Fibroblast of the conjunctiva (primary cell): ENCODE measurements at places on chromosomes 7 and 10.

GRCh38 chr7:127287133-127287532, 34.4 kb upstream of the GRM8 start:
- no peak for DNase-seq

DNA sequence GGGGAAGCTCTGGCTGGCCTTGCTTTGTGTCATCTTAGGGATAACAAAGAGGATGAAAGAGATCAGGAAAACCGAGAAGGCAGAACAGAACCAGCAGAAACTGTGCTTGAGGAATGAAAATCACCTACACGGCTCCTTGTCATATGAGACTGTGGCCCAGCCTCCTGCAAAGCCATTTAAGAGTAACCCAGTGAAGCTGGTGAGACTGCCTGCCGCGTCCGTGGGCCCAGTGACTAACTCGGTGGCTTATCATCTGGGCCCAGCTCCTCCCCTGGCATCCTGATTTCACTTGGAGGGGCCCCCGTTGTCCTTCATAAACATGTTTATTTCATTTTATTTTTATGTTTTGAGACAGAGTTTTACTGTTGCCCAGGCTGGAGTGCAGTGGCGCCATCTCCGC, 30.7 kb downstream of the HTRA1 start:
- DNase-seq: no peak

DNA sequence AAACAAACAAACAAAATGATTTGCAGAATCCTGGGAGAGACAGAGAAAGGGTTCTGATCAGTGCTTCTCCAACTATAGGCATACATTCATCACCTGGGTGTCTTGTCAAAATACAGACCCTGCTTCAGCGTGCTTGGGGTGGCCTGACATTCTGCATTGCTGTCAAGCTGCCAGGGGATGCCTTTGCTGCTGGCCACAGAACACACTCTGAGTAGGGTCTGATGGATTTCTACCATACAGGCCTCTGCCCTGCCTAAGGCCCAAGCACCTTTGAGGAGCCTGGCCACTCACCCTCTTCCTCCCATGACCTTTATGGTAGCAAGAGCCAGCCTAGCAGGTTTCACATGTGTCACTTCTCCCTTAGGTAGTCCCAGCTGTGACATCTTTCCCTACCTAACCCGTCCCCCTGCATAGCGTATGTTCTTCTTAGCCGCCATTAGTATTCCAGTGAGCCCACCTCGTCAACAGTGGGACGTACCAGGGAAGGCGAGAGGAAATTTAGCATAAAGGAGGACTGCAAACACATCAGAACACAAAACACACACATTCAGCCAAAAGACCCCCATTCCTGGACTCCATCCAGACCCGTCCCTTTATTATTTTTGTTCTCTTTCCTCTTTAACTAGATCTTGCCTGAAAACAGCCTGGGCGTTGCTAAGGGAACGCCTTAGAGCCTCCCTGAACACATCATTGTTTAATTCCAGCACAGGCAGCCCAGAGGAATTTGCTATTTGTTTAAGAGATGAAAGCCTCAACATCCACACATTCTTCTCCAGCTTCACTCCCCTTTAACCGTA, 43.9 kb upstream of the PODXL start:
- no peak for DNase-seq

DNA sequence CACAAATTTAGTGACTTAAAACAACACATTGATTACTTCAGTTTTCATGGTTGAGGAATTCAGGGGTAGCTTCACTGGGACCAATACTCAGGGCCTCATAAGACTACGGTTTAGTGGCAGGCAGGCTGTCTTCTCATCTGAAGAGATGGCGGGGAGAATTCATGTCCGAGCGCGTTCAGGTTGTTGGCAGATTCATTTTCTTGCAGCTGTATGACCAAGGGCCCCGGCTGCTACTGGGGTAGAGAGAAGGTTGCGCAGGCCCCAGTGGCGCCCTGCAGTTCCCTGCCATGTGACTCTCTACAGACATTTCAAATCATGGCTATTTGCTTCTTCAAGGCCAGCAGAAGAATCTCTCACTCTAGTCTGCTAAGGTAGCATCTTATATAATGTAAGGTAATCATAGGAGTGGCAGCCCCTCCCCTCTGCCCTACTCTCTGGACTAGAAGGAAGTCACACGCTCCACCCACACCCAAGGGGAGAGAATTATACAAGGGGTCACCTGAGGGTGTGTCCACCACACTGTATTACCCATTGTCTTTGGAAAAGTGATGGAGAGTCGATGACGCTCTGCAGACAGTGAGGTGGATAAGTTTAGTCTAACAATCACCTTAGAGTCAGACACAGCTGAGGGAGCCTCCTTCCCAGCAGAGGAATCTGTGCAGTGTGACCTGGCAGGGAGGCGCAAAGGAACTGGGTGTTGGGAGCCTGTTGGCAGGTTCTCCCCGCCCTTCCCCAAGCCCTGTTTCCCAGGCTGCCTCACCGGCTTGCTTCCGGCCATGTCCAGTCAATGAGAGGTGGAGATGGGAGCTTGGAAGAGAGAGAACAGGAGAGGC, 35.7 kb upstream of the PLEKHA1 start:
- no peak for DNase-seq

- no peak for DNase-seq
Measured at GRCh38 chr7:51013218-51013786, 230.6 kb upstream of the GRB10 start.

GRCh38 chr7:20224025-20224424, 6.8 kb upstream of the MACC1 start:
- no peak for DNase-seq

DNA sequence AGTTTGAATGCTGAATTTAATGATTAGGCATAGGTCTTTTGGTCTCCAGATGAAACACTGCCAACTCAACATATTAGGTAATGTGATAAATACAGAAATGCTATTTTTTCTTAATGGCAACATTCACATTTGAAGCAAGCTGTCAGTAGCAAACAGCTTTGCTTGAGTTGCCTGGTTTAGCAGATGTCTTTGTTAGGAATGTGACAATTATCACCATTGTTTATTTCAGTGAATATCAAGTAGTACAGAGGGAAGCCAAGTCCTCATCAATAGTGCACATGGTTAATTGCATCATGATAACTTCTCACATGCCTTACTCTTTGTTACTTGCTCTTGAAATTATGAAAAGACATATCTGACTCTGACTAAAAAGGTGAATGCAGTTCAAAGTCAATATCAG, 23.7 kb upstream of the SEPTIN7 start:
- DNase-seq: no peak
